ENCODE measurements at places on chromosomes 7 and 10.

GRCh38 chr7:93475811-93476210 is 98.7 kb downstream of the CALCR start:
- no peak for DNase-seq

DNA sequence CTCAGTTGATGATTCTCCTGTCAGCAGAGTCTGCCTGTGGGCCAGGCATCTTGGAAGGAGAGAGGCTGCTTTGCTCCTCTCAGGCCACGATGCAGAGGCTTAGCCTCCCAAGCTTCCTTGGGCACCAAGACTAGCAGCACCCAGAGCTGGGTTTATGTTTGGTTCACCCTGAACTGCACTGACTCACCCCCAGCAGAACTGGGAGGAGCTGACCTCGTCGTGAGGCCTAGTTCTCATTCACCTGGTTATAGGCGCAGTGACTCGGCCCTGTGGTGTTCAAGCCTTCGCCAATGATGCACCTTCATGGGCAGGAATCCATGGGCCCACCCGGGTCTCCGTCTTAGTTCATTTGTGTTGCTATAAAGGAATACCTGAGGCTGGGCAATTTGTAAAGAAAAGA is 122.0 kb upstream of the ZNF438 start:
- DNase-seq: no peak

- DNase-seq: no peak
These were observed 116.3 kb downstream of the PLPP4 start for GRCh38 chr10:120573355-120573754.

- DNase-seq: no peak
These were observed 24.3 kb upstream of the ITGB1 start for GRCh38 chr10:32982293-32982709.

GRCh38 chr10:112429147-112429546 is 17.6 kb downstream of the ZDHHC6 start:
- no peak for DNase-seq

- peak; percentile 61 for DNase-seq
These were observed 27.7 kb downstream of the PHYH start for GRCh38 chr10:13272164-13272571.

- peak; percentile 29 for DNase-seq
These were observed 1.4 kb downstream of the HSPA12A start for GRCh38 chr10:116740971-116741370.

DNA sequence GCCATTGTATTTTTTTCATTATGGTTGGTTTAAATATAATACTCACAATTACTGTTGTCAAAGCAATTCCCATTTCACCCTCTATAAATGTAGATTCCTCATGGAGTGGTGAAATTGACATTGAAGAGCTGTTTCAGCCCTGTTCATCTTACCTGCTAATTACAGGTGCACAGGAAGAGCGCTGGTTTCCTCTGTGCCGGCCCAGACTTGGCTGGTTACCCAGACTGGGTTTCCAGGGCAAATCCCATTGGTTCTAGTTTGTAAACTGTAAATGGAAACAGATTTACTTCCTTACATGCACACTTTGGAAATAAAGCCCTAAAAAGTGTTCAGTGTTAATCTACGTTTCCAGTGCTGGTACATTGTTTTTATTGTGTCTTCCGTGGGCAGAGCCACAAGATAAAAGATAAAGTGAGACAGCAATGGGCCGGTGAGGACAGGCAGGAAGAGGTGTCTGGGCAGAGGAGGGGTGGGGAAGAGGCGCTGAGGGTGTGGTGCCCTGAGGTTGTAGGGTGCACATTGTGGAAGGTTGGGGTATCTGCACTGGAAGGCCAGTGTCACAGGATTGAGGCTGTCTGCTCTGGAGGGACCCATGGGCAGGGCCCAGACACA is 71.6 kb upstream of the ZPBP start:
- DNase-seq: no peak

- DNase-seq: no peak
These were observed 77.3 kb downstream of the EMX2 start for GRCh38 chr10:117619707-117620405.

DNA sequence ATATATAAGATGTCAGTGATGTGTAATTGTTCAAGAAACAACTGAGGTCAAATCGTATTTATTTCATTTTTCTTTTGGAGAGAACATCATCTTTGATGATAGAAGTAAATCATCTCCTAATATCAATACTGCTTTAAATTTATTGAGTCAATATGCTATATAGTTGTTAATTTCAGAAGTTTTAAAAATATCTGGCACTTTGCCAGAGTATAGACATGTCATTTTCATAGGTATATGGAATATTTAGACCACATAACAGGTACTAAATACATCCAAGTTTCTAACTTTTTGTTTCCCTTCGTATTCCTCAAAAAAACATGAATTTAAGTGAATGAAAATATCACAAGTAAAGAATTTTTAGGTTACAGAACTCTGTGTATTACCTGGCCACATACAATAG is 577.8 kb downstream of the ARL4A start:
- DNase-seq: no peak

- no peak for DNase-seq
These were observed 4.4 kb downstream of the CD36 start for GRCh38 chr7:80642871-80643270.

DNA sequence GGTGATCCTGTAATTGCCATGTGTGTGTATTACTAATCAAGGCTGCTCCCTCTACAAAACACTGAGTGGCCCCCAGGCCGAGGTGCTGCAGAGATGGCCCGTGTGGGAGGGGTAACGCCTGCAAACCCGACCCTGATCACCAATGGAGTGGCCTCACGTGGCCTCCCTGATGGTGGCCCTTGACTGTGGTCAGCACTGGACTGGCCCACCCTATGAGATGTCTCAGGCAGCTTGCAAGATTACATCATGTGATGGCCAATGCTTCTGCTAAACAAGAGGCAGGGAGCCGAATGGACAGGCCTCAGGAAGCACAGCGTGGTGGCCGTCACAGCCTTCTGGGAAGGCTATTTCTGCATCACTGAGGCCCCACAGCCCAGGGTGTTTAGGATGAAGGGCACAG is 186.4 kb downstream of the MGMT start:
- DNase-seq: no peak

DNA sequence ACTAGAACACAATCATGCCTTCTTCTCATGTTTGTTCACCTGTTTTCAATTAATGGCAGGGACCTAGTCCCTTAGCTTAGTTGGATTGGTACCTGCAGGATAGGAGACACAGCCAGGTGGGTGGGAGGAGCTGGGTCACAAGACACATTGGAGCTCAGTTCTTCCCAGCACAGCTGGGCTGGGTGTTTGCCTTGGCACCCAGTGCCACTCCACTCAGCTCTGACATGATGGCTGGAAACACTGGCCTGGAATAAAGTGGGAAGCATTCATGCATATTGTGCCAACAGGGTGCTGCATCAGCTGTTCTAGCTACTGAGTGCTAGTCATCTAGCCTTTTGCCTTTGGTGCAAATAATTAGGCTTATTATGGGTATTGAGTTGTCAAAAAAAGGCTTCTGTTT is 226.1 kb downstream of the PTEN start:
- no peak for DNase-seq

DNA sequence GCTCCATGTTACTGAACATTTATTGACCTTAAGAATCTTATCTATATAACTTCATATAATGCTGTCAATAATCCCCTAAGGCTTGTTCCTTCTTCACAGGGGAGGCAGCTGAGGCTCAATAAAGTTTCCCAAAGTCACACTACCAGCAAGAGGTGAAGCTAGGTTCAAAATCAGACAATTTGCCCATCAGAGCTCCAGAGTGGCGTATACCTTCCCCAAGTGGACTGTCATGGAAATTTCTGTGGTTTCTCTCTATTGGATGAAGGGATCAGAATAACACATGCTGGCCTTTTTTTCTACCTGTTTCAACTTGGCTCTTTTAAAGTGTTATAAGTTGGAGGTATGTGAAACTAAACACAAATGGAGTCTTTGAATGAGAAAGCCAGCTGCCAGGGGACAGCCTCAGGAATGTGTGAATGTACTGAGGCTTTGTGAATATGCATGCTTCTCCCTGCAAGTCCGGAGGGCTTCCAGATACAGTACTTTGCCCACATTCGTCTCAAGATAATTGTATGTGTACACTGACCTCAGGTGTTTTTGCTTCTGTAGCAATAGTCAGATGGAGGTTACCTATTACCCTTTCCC is 656.3 kb upstream of the CELF2 start:
- no peak for DNase-seq

Data from SK-N-DZ (cell line).